ENCODE measurements at places on chromosomes 12 and 14. TPM values are rescaled to one million over a fixed set of nuclear protein-coding genes. Genes with fewer than 3 reads are reported as not detected.

- no peak overlapping the region for H3K27ac ChIP-seq
- H3K4me3 ChIP-seq: no peak overlapping the region
- H3K36me3 ChIP-seq: no peaks in the 10 kb centered on the region
- DNase-seq: no peak
- peaks cover 11% of the 10 kb centered on the region for H3K27me3 ChIP-seq
Observed at GRCh38 chr14:58077621-58078020, 74.4 kb downstream of the ARMH4 start.

- no peak for DNase-seq
- no peaks in the 10 kb centered on the region for H3K4me1 ChIP-seq
- no peaks in the 10 kb centered on the region for H3K27me3 ChIP-seq
- H3K4me3 ChIP-seq: no peak overlapping the region
- H3K27ac ChIP-seq: no peak overlapping the region
Observed at GRCh38 chr12:16618256-16618655, 12.3 kb upstream of the LMO3 start.

- peaks cover 5% of the 10 kb centered on the region for H3K36me3 ChIP-seq
- DNase-seq: peak; percentile 26
- H3K4me3 ChIP-seq: no peak overlapping the region
- peaks cover 4% of the 10 kb centered on the region for H3K27me3 ChIP-seq
Observed at GRCh38 chr14:52329678-52330369, 15.7 kb downstream of the PTGER2 start.

MEG3 gene
- not detected for total RNA-seq

CPNE6 gene
- not detected for total RNA-seq

GRCh38 chr12:54428050-54429013 is 9.3 kb upstream of the ITGA5 start:
- peaks cover 29% of the 10 kb centered on the region for H3K4me1 ChIP-seq
- peaks cover 3% of the 10 kb centered on the region for H3K27me3 ChIP-seq
- peak; percentile 35 for DNase-seq
- H3K27ac ChIP-seq: no peak overlapping the region

NUP37 gene
- 108 TPM for total RNA-seq

KCNMB4 gene
- total RNA-seq: 0.94 TPM

KRT5 gene
- not detected for total RNA-seq

SLC17A8 gene
- not detected for total RNA-seq

AMN gene
- total RNA-seq: 0.23 TPM

Measured in activated CD4-positive, alpha-beta T cell treated with anti-CD3 and anti-CD28 coated beads for 36 hours (primary cell).